B cell (primary cell): ENCODE measurements at places on chromosomes 2 and 18.
A peak's percentile ranks its signal among the peaks of the same experiment; 100 is the strongest.

DNA sequence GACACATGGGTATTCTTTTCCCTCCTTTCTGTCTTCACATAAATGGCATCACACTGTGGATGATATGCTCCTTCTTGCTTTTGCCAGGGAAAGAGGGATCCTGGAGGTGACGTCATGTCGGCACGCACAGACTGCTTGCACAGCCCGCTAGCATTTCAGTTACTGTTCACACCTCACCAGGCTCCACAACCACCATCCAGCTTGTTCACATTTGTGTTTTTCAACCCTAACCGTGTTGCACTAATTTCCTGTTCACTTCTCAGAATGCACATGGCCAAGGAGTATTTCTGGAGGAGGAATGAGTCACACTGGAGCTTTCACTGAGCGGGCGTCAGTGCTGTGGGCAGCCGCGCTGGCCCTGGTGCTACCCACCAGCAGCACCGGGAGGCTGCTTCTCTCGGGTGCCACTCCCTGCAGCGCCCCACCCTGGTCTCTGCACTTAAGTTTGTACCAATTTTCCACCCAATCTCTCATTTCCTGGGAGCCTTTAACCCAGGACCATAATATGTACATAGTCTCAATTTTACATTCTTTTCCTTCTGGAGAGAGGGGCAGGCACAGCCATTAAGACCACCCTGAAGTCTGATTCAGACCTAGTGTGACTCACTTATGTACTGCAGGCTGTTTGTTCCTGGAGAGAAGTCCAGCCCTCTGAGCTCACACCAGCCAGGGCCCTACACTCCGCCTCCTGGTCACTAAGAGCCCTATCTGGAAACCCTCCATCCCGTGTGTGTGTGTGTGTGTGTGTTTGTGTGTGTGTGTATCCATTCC lies 65.1 kb downstream of the MBP start:
- DNase-seq = peak; percentile 48

DNA sequence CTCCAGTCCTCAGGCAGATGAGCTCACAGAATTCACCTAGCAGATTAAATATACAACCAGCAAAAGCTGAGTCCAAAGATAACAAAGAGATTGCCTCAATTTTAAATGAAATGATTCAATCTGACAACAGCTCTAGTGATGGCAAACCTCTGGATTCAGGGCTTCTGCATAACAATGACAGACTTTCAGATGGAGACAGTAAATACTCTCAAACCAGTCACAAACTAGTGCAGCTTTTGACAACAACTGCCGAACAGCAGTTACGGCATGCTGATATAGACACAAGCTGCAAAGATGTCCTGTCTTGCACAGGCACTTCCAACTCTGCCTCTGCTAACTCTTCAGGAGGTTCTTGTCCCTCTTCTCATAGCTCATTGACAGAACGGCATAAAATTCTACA lies 86.0 kb downstream of the PTRHD1 start:
- DNase-seq = no peak

DNA sequence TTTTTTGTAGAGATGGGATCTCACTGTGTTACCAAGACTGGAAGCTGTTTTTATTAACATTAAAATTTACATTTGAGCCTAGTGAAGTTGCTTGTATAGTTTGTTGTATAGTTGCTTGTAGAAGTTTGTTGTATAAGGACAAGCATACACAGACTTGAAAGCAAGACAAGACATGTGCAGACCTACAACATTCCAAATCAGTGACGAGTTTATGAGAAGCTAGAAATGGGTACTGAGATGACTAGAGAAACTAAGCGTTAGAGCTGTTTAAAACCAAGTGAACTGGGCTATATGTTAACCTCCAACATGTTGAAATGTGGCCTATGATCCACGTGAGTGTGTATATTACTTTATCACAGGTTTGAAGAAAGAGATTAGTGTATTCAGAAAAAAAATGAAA lies 39.1 kb downstream of the ABCB11 start:
- no peak for DNase-seq

GRCh38 chr2:230602562-230603230 lies 109.9 kb upstream of the CAB39 start:
- DNase-seq = peak; percentile 83

DNA sequence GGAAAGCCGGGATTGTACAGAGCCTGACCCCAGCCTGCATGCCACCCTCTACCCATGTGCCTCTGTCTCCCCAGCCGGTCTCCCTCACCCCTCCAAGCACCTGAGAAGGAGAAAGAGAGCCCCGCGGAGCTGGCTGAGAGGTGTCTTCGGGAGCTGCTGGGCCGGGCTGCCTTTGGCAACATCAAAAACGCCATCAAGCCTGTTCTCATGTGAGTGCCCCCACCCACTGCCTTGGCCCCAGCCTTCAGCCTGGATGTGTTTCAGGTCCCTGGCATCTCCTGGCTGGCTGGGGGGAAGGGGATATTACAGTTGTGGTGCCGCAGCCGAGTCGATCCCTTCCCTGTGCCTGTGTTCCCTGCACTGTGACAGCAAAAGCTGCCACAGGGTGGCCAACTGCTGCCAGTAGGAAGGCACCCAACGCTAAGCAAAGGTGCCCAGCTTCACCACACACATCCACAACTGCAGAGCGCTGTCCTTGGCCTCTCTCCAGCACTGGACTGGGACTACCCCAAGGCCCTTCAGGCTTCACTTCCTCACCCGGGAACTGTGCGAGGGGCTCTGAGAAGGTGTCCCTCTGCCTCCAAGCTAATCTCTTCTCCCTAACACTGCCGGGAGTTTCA lies 38.4 kb downstream of the POMC start:
- DNase-seq = no peak
